ENCODE measurements at places on chromosomes 3 and 15.

DNA sequence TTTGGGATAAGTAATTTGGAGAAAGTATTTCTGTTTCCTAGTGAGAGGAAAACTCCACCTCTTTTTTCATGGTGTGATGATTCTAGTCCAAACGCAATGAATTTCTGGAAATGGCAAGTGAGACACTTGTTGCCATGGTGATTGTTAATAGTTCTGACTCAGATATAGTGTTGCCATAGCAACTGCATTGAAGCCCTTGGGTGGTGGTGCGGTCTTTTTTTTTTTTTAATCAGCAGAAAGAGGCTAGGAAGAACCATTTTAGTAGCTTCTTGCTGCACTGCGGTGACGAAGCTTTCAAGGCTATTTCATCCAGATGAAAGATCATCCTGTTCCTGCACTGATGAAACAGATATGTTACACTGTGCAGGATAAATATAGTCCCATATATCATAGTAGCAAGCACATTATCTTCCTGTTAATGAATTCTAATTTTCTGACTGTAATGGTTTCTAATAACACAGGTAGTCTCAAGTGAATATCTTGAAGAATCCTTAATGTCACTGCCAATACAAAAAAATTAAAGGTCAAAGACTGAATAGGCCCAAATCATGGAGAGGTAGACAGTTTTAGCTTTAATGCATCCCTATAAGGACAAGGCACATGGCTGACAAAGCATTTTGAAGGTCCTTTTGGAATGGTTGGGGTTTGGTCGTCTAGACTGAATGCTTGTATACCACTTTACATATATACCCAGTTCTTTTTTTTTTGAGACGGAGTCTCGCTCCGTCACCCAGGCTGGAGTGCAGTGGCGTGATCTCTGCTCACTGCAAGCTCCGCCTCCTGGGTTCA, 125.1 kb upstream of the ZBTB20 start:
- no peak for DNase-seq

DNA sequence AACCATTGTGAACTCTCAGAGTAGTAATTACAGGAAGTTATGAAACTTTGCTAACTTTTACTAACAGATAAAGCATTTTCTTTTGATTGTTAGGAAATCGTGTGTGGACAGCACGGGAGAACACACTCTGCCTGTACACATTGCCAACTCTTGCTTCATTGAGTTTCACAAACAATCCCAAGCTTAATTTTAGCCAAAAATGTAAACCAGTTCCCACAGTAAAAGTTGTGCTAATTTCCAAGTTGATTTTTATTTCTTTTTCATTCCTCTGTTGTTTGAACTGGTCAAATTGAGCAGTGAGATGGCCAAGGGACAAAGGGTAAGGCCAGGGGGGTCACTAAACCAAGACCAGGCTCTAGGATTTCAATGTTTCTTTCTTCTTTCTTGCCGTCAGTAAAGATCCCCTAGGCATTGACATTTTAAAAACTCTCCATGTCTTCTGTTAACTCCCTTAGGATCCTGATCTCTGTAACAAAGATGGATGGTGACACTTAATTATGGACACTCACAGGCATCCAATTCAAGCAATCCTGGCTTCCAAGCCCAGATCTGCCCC, 414.9 kb downstream of the RBMS3 start:
- no peak for DNase-seq

DNA sequence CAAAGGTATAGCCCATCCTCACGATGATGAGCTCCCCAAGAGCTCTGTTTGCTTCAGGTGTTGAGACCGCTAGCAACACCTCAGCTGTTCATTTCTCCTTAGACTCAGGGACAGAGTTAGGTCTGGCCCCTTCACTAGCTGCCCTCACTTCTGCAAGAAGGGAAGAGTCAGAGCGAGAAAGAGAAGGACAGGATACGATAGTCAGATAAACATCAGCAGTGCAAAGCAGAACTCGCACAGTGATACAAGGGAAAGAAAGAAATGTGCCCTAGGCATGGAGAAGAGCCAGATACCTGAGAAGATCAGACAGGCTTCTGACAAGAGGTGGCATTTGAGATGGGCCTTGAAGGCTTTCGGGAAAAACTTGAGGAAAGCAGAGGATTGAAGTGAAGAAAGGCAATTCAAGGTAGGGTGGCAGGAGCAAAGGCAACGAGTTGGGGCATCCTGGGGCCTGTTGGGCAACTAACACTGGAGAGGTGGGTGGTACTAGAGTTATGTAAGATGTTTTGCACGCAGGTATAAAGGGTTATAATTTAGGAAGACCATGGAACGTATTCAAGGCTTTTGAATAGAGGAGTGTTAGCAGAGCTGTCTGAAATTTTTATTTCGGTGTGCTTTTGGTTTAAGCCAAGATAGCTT, 106.0 kb downstream of the PGPEP1L start:
- no peak for DNase-seq

DNA sequence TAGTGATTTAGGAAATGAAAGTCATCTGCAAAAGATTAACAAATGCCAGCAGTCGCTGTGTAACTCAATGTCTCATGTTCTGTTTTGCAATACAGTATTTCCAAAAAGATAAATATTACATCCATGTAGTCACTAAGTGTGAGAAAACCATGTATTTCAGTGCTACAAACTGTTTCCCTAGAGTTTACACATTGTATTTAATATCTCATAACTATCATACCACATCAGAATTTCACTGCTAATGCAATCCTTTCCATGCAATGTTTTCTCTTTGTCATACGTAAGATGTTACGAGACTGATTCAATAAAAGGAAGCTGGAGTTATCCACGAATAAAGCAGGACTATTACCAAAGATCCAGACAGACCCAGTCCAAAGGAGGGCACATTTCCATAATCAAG, 269.4 kb downstream of the GBE1 start:
- DNase-seq, result no peak

DNA sequence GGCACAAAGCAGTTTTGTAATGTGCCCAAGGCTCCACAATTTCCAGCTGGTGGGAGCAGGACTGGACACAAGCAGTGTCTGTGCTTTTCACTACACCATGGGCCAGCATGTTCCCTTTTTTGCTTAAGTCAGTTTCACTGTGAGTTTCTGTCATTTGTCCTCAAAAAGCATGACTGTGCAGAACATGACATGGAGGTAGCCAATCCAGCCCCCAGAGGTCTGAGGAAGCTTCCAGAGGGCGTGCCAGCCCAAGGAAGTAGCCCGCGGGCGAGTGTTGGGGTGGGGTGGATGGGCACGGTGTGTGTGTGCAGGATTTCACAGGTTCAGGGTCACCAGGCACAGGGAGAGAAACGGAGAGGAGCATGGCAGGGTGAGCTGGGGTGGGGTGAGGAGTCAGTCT, 8.0 kb upstream of the EEFSEC start:
- DNase-seq, result no peak

DNA sequence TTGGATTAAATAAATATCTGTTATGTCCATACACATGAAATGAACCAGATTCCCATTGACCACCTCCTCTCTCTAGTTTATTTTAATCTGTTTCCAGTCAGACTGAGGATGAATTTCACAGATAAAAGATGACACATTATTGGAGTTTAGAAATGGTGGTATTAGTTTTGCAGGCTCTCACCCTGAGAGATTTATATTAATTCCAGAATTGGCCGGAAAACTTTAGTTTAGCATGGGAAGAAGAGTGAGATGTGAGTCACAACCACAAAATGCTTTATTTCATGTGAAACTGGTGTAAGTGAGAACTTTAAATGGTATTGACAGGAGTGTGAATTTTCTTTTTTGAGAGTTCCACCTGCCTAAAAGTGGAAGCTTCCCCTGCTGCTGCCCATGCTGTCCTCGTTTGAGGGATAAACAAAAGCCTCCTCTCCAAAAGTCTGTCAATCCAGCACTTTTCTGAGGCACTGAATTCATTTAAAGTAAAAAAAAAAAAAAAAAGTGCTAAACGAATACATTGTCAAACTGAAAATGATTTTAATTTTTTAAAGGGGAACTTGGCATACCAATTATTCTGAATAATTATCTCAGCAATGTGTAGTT, 65.1 kb upstream of the EPHA3 start:
- no peak for DNase-seq

- DNase-seq, result no peak
Measured at GRCh38 chr15:22823495-22824128, 14.9 kb upstream of the NIPA2 start.
